ENCODE measurements at places on chromosomes 13 and 19. TPM values are rescaled to one million over a fixed set of nuclear protein-coding genes. Genes with fewer than 3 reads are reported as not detected.

DNA sequence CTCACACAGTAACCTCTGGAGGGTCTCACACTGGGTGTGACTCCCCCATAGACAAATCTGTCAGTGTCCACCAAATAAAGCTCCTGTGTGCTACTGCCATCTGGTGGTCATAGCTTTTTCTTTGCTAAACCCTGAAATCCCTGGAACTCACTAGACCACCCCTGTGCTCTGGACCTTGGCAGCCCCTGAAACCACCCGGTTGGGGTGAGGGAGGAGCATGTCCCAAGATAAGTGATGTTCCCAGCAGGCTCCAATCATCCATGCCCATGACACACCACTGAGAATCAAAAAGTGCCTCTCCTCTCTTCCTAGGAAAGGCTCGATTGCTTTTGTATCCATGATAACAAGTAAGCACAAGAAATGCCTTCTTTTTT is 6.5 kb upstream of the HSD17B14 start:
- DNase-seq, result peak; percentile 68

DNA sequence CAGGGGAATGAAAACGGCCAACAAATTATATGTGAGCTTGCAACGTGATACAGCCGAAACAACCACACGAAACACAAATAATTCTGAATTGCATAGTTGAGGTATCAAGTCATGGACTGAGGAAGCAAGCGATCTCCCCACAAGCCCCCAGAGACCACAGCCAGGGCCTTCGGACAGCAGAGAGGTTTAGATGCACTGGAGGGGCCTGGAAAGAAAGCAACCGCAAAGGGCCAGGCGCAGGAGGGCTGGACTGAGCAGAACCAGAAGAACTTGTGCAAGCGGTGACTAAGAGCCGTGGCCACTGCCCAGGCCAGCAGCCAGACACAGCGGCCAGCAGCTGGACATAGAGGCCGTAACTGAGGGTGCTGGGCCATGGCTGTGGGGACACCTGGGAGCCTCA is 131.4 kb downstream of the TNFRSF19 start:
- DNase-seq, result no peak

Gene PRKCG
- not detected for total RNA-seq

DNA sequence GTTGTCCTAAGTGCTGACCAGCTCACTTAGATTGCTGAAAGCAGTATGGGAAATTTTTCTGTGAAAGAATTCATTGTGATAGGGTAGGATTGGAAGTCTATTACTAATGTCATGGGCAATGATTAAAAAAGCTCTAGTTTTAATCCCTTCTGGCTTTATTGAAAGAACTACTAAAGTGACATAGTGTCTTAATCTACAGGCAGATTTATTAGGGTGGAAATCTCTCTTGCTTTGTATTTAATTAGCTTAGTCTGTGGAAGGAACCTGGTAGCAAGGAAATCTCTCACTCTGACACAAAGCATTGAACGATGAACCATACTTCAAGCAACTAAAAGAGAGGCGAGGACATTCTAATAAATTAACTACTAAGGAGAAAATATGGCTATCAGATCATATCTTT is 1029.2 kb upstream of the PCDH20 start:
- no peak for DNase-seq

Gene FOXO1
- 24.8 TPM for total RNA-seq

DNA sequence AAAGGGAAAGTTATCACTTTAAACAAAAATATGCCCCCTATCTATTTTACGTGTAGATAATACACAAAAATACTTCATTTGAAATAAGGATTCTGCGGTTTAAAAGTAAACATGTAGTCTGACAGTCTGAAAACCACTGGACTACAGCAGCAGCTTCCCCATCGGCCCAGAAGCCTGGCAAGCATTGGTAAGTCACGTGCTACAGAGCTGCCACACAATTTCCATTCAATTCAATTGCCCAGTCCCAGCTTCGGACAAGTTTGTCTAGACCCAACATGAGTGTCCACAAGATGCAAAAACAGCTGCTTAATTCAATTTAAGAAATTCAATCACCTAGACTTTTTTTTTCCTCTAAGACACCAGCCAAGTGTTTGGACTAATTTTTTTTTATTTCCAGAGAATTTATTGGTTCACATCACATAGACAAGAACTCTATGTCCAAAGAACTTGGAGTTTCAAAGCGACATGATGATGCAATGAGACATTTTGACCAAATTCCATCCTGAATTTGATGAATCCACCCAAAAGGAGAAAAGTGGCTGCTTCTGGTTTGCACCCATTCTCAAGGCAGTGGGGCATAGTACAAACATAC is 458.9 kb downstream of the COG6 start:
- no peak for DNase-seq

Measured in Peyer's patch (tissue), 4 donors.